ENCODE measurements at places on chromosomes 1 and 21.

GRCh38 chr1:212981571-212982328 is 31.4 kb downstream of the VASH2 start:
- DNase-seq, result peak; percentile 86

GRCh38 chr21:24353492-24353891 is 1253.8 kb downstream of the MRPL39 start:
- DNase-seq, result no peak

DNA sequence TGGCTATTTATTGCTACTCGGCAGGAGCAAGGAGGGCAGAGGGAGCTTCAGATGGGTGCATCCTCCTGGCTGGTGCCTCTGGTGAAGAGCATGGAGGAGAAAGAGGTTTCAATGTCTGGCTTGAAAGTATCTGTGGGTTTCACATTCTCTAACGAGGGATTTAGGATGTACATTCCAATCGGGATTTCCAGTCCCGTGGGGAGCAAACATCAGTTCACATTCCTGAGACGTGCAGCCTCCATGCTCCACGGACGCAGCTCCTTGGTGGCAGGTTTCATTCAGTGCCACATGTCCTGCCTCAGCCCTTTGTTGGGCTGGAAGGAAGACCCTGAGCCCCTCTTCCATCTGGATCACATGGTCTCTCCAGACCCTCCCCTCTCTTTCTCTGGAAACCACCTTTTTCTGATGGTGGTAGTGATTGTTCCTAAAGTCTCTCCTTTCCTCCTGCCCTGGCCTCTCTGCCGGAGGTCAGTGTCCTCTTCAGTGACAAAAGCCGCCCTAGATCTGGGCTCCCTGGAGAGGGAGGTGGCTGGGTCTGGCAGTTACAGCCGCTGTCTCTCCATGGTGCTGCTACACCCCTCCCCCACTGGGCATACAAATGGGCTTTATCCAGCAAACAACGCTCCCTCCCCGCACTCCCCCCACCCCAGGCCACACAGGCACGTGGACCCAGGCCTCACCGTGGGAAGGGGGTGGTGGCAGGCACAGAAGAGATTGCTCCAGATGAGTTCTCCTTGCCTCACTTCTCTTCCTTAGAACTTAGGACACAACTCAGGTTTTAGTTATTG is 826 bp upstream of the CA14 start:
- DNase-seq, result no peak

DNA sequence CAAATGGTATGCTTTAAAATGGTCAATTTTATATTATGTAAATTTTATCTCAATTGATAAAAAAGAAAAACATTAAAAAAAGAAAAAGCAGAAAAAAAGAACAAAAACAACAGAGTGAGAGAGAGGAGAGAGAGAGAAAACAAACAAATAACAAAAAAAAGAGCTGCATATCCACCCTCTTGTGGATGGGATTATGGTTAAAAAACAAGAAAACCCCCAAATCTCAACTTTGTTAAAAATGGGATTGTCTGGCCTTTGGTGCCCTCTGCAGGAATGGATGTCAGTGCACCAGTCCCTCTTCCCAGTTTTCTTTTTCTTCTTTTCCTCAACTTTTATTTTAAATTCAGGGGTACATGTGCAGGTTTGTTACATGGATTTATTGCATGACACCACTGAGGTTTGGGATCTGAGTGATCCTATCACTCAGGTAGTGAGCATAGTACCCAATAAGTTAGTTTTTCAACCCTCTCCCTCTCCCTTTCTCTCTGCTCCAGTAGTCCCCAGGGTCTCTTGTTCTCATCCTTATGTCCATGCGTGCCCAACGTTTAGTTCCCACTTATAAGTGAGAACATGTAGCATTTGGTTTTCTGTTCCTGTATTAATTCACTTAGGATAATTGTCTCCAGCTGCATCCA is 28.1 kb downstream of the RNF187 start:
- DNase-seq, result no peak

DNA sequence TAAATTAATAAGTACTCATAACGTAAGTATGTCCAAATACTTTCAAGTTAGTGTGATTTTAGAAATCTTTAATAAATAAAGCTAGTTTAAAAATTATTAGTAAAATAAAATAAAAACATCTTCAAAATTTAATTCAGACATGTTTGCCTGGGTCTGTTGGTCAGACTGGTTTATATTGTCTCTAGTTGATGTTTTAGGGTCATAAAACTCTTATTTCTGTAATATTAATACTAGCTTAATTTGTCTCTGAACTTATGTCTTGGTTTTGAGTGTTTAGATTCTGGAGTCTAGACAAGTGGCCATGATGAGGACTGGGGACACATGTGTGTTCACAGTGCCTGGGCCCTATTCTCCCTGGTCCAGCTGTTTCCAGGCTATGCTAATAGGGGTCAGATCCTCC is 184.5 kb upstream of the TNR start:
- DNase-seq, result no peak

DNA sequence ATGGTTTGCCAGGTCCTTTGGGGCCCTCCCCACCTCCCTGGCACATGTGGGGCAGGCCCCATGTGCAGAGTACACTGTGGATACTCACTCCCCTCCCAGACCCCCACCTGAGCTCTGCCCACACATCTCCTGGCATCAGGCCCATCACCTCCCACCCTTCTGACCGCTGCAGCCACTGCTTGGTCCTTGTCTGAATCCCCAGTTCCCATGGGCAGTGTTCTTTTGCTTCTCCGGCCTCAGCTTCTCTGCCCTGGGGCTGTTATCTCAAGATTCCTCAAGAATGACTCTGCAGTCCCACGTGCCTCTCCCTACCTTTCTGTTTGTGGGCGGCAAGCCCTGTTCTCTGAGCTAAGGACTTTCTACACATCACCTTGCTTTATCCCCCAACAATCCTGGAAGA is 187.7 kb upstream of the EDN2 start:
- DNase-seq, result no peak

DNA sequence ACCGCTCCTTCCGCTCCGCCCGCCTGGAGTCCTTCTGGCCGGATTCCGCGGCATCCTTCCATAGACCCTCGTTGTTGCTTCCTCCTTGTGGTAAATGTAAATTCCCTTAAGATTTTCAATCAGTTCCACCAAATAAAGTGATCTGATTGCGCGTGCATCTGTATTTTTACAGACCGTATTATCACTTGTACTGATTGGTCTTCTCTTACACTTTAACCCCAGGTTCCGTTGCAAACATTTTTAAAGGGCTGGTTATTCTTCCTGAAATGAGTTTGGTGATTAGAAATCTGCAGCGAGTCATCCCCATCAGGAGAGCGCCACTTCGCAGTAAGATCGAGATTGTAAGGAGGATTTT is 483 bp downstream of the YBEY start:
- DNase-seq, result peak; percentile 25

- no peak for DNase-seq
These were observed 383.7 kb downstream of the ZP4 start for GRCh38 chr1:237507005-237507404.

DNA sequence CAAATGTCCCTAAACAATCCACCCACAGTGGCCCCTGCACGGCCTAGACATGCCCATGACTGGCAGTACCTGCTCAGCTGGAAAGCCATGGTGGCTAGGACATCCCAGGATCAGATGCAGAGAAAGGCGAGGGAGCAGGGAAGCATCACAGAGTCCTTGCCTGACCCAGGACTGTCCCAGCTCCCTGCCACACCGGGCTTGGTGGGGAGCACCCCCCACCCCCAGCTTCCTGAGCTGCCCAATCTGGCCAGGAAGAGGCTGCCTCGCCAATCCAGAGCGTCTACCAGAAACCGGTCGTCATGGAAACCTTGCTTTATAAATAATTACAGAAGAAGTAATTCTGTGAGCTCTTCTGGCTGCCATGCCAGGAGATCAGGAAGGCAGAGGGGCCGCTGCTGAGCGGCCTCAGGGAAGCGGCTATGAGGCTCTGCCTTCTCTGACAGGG is 34.8 kb downstream of the ACOT7 start:
- no peak for DNase-seq

DNA sequence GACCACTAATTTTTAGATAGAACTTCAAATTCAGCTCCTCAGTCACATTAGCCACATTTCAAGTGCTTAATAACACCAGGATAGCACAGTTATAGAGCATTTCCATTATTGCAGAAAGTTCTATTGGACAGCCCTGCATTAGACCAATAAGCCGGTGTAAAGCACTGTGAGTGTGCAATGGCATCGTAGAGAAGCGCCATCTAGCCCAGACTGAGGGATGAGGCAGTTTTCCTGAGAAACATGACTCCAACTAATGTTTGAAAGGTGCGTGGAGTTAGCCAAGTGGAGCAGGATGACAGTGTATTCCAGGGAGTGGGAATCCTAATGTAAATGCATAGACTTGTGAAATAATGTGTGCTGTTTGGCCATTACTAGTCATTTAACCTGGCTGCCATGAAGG is 7.7 kb downstream of the RPE65 start:
- no peak for DNase-seq

Data from NCI-H524 treated with DMSO at 0.1 percent for 48 hours (cell line).